ENCODE measurements at places on chromosomes 2 and 18.
A peak's percentile ranks its signal among the peaks of the same experiment; 100 is the strongest.

DNA sequence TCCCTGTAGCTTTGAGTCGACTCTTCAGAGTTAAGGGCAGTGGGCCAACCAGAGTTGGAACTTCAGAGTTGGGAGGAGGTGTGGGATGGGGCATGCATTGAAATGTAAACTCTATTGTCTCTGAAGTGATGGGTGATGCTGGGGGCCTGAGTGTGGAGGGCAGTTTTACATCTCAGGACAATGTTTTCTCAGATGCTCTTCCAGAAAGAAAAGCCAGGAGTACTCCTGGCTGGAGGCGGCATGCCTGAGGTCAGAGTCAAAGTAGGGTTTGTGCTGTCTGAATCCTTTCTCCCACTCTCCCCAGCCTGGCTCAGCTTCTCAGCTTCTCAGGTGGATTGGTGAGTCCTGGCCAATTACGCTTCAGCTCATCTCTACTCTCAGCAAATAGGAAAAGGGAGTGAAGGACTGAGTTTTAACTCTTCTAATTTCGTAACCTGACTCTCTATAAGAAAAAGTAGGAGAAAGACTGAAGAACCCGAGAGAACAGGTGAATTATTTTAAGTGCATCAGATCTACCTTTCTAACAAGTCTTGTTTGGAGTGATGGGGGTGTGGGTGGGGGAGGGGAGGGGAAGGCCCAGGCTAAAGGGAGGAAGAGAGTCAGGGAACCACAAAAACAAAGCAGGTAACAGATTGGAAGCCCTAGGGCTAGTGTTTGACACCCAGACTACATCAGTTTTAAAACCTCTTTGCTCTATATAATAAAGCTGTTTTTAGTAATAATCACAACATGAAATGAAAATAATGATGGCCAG is 107.5 kb upstream of the PELI1 start:
- DNase-seq = no peak

DNA sequence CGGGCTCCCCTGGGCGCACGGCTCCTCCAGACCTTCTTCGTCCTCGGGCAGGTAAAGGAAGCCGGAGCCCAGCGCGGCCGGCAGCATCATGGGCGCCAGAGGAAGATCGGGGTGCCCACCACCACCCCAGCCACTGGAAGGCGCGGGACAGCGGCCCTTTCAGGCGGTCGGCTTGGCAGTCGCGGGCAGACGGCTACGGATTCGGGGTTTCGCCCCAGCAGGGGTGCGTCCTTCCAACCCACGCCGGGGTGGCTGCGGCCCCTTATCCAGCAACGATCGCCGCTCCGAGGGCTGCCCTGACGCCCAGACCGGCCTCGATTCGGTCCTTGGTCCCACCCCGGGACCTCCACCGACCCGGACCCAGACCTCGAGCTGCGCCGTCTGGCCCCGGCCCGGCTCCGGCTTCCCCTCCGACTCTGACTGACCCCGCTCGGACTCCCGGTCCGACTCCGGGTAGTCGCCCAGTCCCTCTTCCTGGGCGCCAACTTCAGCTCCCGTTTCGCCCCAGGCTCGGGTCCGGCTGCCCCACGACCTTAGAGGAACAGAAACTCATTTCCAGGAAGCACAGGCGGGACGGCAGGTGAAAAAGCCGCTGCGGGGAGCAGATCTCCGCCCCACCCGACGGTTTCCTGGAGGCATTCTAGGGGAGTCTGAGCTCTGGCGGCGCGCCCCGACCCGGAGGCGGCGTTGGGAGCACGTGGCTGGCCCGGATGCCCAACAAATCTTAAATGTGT is 30.2 kb upstream of the SSB start:
- no peak for DNase-seq

- no peak for DNase-seq
Observed at GRCh38 chr2:165725421-165725820, 68.6 kb downstream of the GALNT3 start.

DNA sequence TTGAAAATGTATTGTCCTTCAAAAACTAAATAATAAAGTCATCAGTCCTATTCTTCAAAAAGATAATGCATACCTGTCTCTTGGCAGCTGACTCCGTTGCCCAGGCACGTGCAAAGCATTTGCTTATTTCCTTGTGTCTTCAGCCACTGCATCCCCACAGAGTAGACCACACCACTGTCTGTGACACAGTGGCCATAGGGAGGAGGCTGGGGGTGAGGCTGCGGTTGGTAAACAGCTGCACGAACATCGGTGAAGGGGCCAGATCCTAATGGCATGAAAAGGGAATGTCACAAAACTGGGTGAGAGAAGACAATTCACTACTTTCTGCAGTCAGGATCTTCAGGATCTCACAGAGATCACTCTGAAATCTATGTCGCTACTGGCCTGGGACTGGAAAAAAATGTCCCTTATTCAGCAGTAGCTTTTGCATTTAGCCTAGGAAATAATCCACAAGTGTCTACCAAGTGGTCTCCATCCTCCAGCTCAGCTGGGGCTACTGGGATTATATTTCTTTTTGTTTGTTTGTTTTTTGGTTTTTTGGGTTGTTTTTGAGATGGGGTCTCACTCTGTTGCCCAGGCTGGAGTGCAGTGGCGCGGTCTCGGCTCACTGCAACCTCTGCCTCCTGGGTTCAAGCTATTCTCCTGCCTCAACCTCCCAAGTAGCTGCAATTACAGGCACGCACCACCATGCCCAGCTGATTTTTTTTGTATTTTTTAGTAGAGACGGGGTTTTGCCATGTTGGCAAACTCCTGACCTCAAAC is 10.7 kb downstream of the FN1 start:
- DNase-seq = no peak

DNA sequence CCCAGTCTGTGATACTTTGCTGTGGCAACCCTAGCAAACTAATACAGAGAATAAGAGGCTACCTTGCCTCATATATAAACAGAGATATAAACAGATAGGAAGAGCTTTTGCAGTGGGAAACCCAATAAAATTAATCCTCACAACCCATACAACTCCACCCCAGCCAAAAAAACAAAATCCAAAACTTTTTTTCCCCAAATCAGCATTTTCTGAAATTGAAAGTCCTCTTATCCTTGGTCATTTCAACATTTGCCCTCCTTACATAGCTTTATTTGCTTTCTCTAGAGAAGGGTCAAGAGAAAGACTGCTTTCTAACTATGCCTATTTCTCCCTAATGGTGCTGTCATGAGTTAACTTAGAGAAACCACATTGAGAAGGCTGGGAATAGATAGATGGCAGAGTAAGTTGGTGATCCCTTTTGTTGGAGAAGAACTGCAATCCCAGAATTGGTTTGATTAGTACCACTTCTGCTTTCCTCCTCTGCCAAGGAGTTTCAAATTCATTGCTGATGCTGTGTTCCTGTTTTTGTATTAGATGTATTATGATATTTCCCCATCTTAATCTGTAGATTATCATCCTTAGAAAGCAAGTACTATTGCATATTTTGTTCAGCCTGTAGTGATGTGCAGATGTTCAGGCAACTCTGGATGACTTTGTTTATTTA is 76.5 kb upstream of the B3GNT2 start:
- no peak for DNase-seq

DNA sequence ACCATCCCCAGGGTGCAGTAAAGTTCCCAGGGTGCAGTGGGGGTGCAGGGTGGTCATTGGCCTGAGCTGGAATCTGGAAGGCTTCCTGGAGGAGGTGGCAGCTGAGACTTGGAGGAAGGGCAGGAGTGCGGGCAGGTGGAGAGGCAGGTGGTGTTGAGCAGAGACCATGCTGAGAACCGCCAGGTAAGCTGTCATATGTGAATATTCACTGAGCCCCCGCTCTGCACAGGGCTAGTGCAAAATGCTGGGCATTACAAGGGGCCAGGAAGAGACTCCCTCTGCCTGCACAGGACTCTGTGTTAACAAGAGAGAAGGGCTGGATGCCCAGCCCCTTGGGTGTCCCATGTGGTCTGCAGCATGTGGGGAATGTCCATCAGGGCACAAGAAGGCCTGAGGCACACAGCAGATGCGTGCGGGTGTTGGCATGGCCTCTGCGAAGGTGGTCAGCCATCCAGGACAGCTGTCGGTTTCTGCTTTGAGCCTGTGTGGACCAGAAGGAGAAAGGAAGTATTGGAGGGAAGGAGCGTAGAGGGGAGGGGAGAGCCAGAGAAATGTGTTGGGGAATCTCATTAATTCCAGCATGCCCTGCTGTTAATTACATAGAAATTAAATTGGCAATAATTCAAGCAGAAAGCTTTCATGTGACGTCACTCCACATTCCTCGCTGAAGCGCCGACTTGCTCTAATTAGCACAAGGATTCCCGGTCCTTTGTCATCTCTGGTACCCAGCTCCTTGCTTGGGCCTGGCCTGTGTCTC is 62.8 kb upstream of the OTOS start:
- DNase-seq = no peak

- DNase-seq = peak; percentile 49
Observed at GRCh38 chr2:888906-889566, 61.6 kb upstream of the SNTG2 start.

- DNase-seq = no peak
Observed at GRCh38 chr18:24754583-24755253, 294.3 kb downstream of the HRH4 start.

DNA sequence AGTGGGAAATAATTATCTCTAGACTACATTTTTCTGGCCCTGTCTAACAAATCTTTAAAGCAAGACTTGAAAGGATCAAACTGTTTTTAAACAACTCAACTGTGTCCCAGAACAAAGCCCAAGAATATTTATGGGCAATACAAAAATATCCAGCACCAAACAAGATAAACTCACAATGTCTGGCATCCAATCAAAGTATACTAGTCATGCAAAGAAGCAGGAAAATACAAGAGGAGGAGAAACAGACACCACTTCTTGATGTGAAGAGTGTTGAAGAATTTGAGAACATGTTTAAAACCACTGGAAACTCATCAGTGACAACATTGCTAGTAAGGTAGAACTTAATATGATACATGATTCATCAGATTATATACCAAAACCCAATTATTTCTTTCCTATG is 66.1 kb upstream of the CDC42EP3 start:
- DNase-seq = no peak

DNA sequence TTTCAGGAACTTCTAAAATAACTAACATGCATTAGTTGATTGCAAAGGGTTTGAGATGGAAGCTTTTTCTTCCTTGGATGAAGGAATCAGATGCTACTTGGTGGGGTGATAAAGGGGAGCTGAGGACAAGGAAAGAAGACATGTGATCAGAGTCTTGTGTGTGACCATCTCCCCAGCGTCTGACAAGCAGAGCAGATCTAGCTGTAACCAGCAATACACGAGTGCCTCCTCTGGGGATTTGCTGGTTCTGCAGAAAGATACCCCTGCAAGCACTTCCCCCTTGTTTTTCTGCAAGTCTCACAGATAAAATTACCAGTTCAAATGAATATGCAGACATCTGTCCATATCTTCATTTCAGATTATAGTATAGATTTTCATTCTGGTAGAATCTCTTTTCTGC is 2.7 kb downstream of the CDH7 start:
- DNase-seq = peak; percentile 29

DNA sequence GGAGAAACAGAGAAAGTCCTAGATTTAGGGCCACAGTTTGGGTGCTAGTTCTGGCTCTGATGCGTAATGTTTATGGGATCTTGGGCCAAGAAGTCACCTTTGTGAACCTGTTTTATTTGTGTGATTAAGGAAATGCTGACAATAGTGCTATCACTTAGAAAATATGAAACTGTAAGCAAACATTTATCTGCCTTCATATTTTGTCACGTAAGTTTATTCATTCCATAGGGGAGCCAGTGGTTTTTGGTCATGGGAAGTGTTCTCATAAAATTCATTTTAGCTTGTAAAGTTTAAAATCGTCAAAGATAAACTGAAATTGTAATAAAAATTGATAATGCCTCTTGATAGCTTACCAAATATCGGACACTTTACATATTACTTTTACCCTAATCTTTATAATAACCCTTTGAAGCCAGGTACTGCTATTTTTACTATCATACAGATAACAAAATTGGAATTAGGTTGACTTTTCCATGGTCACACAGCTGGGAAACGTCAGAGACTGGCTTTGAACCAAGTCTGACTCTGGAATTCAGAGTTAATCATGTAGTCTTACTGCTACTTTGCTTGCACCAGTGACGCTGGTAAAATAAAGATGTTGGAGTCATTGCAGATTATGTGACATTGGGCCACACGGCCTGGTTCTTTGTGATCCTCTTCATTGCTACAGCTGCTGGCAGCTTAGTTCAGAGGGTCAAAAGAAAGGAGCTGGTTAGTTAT is 99.7 kb downstream of the ICA1L start:
- no peak for DNase-seq

DNA sequence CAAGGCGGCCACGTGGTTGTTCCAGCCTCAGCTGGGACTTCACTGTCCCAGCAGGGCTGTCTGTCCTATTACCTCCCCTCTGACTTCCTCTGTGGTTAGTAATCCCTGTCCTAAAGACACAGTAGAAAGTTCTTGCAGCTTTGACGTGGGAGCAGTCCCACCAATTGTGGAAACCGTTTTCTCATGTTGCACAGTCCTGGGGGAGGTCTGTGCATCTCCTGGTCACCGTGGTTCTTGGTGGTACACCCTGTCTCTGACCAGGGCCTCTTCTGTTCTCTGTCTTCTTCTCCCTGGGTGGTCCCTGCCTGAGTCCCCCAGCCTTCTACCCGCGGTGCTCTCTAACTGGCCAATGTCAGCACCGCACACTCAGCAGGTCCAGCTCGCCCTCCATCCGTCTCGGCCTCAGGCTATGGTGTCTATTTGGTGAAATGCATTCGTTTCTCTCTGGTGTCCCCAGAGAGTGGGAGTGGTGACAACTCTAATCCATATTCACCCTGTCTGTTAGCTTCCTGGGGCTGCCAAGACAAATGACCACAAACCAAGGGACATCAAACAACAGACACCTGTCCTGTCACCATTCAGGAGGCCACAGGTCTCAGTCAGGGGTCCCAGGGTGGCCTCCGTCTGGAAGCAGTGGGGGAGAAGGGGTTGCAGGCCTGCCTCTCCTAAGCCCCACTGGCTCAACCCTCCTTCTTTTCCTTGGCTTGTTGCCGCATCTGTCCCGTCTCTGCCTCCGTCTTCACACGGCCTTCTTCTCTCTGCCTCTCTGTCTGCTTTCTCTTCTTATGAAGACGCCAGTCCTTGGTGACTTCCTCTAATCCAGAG is 99.8 kb downstream of the SH3BP4 start:
- peak; percentile 27 for DNase-seq

DNA sequence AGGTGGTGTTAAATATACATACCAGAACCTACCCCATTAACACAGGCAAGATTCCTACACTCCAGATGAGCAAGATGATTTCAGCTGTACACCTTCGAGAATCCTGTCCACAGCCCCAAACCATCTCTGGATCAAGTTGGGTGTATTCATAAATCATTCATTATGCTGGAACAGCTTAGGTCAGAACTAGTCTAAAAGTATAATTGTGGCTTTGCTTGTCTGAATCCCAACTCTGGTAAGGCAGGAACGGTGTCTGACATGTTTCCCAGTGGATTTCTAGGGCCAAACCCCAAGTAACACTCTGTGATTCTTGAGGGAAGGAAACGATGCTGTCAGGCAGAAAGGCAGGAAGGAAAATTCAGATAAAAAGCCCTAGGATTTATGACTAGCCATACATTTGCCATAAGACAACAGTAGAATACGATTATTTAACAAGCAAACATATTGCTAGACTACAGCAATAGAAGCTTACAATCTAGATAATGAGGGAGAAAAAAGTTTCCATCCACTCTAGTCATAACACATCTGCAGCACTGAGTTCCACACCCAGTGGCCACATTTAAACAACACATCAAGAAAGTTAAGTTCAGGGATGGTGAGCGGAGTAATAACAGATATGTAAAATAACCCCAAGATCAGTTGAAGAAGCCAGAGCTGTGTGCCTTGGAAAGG is 444.8 kb downstream of the RND3 start:
- no peak for DNase-seq

Data from NCI-H1417 (cell line).